ENCODE measurements at places on chromosomes 11 and 22. TPM values are rescaled to one million over a fixed set of nuclear protein-coding genes. Genes with fewer than 3 reads are reported as not detected.

The FAM111B gene
- not detected for total RNA-seq

The OR10D3 gene
- total RNA-seq: not detected

The RFPL2 gene
- total RNA-seq: not detected

The OR9I1 gene
- not detected for total RNA-seq

The HIRA gene
- total RNA-seq: 8.8 TPM

The FXYD6 gene
- 4.9 TPM for total RNA-seq

The OR51E2 gene
- not detected for total RNA-seq
